ENCODE measurements at places on chromosomes 6 and 20.

DNA sequence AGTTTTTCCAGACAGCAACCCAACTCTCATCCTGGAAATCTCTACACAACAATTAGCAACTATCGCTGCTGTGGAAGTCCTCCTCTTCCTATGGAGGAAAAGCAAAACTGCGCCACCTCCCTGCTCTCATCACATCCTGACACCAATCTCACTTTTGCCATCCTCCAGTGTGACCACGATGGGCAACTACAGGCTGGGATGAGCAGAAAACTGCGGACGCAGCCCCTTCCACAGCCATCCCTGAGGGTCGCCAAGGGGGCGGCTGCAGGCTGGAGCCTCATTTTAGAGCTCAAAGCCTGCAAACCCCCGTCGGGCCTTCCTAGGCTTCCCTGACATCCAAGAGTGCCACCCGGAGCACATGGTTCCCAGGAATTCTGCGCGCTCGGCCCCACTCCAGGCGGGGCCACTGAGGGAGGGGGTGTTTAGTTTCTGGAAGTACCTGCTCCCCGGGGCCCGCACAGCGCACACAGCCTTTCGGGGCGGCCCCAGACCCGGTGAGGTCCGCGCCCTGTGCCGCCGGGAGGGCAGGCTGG lies 1.2 kb downstream of the TCFL5 start:
- no peak for DNase-seq

GRCh38 chr6:106090001-106090400 lies 3.9 kb downstream of the PRDM1 start:
- no peak for DNase-seq

DNA sequence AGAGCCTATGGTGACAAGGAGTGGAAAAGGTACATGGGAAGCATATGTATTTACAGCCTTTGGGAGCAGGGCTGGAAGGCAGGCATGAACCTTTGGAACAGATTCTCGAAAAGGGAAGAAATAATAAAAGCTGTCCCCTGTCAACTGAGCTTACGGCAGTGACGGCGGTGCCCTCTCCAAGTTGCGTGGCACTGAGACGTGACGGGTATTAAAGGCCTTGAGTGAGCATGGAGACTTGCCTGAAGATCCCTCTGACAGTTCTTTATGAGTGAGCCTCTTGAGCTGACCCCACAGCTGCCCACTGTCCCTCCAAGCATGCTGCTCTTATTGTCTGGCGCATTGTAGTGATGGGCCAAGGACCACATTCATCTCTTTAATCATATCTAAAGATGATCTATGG lies 388.5 kb downstream of the ZFAND3 start:
- DNase-seq = no peak

- DNase-seq = no peak
These were observed 23.4 kb downstream of the ATRN start for GRCh38 chr20:3494218-3494617.

- DNase-seq = no peak
These were observed 7.7 kb upstream of the SMIM13 start for GRCh38 chr6:11085758-11086435.

GRCh38 chr6:32112431-32112980 lies 3.4 kb upstream of the TNXB start:
- no peak for DNase-seq

DNA sequence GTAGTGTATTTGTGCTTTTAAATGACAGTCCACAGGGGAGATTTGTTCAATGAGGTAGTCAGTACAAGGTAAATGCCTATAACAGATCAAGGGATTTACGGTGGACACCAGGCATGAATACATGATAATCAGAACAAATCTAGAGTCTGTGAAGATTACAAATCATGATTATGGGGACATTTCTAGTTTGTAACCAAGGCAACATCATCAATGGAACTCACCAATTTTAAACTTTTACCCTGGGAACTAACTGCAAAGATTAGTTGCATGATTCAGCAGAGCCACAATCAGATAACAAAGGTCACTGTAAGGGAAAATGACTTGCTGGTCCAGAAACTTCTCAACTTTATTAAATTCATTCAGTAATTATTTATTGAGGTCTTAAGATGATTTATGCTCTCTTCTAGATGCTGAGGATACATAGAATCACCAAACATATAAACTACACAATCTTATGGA lies at the start of gene CRISP1:
Gene CRISP1 (minus strand): TSS at position 51 of the 459 bp plus-strand sequence. CDS start 9,135 bp downstream, outside the sequence.
- DNase-seq = no peak

GRCh38 chr20:50854506-50855249 lies 59.8 kb downstream of the BCAS4 start:
- DNase-seq = no peak

All from activated CD4-positive, alpha-beta memory T cell treated with anti-CD3 and anti-CD28 coated beads for 36 hours (primary cell).